Muscle of back (tissue), 13 donors: ENCODE measurements at places on chromosomes 5 and 9. TPM values are rescaled to one million over a fixed set of nuclear protein-coding genes. Genes with fewer than 3 reads are reported as not detected.

The RORB gene
- 0.34 TPM for polyA plus RNA-seq

The FOXD4 gene
- polyA plus RNA-seq = 0.72 TPM

The SLC36A3 gene
- polyA plus RNA-seq = not detected

The NOL6 gene
- 19.9 TPM for polyA plus RNA-seq

The CSF1R gene
- 26.4 TPM for polyA plus RNA-seq

The FAM163B gene
- not detected for polyA plus RNA-seq

The SPINK6 gene
- polyA plus RNA-seq = not detected

The BTNL9 gene
- polyA plus RNA-seq = 17.9 TPM

The CER1 gene
- polyA plus RNA-seq = 0.37 TPM

The RANBP17 gene
- 16.3 TPM for polyA plus RNA-seq

The MCCC2 gene
- 16.7 TPM for polyA plus RNA-seq

The TXNDC8 gene
- polyA plus RNA-seq = not detected

The GABRA1 gene
- not detected for polyA plus RNA-seq

The PCDHGA9 gene
- 3.5 TPM for polyA plus RNA-seq

The AMBP gene
- polyA plus RNA-seq = not detected

The HMMR gene
- 7.1 TPM for polyA plus RNA-seq

The HTR4 gene
- polyA plus RNA-seq = not detected

The LMX1B gene
- polyA plus RNA-seq = 0.12 TPM

The FGF1 gene
- polyA plus RNA-seq = 7.8 TPM

The GABRA6 gene
- not detected for polyA plus RNA-seq

The TAS2R1 gene
- 0.40 TPM for polyA plus RNA-seq

The PCDHA13 gene
- 0.07 TPM for polyA plus RNA-seq

The MEIKIN gene
- polyA plus RNA-seq = not detected

The ZNF454 gene
- polyA plus RNA-seq = 4.2 TPM

The SLC36A2 gene
- 0.21 TPM for polyA plus RNA-seq

The ADGRD2 gene
- polyA plus RNA-seq = not detected

The ADRA1B gene
- 0.44 TPM for polyA plus RNA-seq

The EQTN gene
- not detected for polyA plus RNA-seq

The SREK1IP1 gene
- 11.3 TPM for polyA plus RNA-seq

The HEMGN gene
- 12.3 TPM for polyA plus RNA-seq
